ENCODE measurements at places on chromosomes 12 and 14. TPM values are rescaled to one million over a fixed set of nuclear protein-coding genes. Genes with fewer than 3 reads are reported as not detected.

TTC9 gene
- 0.39 TPM for total RNA-seq

C12orf42 gene
- total RNA-seq: 0.43 TPM

AHNAK2 gene
- total RNA-seq: 363 TPM

DEGS2 gene
- total RNA-seq: under 0.01 TPM
